ENCODE measurements at places on chromosomes 3 and 15.

- no peak overlapping the region for H3K4me3 ChIP-seq
- H3K36me3 ChIP-seq = no peaks in the 10 kb centered on the region
- no peak overlapping the region for H3K27ac ChIP-seq
- no peak for DNase-seq
- peaks cover 52% of the 10 kb centered on the region for H3K4me1 ChIP-seq
Observed at GRCh38 chr15:40048926-40049475, 10.0 kb upstream of the SRP14 start.

- H3K4me1 ChIP-seq = no peaks in the 10 kb centered on the region
- H3K4me3 ChIP-seq = no peak overlapping the region
- no peaks in the 10 kb centered on the region for H3K36me3 ChIP-seq
- no peak for DNase-seq
- H3K27ac ChIP-seq = no peak overlapping the region
- peaks cover 12% of the 10 kb centered on the region for H3K27me3 ChIP-seq
Observed at GRCh38 chr3:149975919-149976318, 5.2 kb upstream of the PFN2 start.

- no peak overlapping the region for H3K27ac ChIP-seq
- DNase-seq = no peak
- no peaks in the 10 kb centered on the region for H3K27me3 ChIP-seq
- H3K36me3 ChIP-seq = no peaks in the 10 kb centered on the region
- no peaks in the 10 kb centered on the region for H3K4me1 ChIP-seq
Observed at GRCh38 chr15:59180945-59181600, 25.6 kb upstream of the LDHAL6B start.

- H3K27ac ChIP-seq = no peak overlapping the region
- no peaks in the 10 kb centered on the region for H3K36me3 ChIP-seq
- H3K27me3 ChIP-seq = no peaks in the 10 kb centered on the region
- no peak for DNase-seq
Observed at GRCh38 chr3:84100861-84101260, 857.9 kb upstream of the CADM2 start.

DNA sequence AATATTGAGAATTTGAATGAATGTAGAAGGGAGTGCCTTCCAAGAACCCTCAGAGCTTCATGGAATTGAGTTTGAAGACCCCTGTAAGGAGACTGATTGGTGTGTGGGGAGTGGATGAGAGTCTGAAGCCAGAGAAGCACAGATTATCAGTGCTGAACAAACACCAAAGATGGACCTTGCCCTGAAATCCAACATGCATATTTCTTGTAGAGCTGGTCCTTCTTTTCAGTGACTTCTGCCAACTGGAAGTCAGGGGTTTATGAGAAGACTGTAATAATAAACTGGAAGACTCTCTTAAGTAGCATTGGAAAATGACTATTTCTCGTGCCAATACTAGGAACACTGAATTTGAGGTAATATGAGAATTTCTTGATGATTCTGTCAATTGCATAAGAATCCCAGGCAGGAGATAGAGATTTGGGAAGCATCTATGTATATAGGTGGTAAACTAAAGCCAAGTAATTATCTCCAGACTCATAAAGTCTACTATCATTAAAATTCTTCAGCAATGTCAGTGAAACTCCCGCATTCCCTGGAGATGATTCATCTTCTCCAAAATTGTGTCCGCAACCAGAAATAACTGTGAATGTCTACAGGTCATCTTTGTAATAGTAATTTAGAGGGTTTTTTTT lies 213.8 kb downstream of the IL5RA start:
- no peak overlapping the region for H3K4me3 ChIP-seq
- H3K27me3 ChIP-seq = no peaks in the 10 kb centered on the region
- H3K4me1 ChIP-seq = no peaks in the 10 kb centered on the region
- no peaks in the 10 kb centered on the region for H3K36me3 ChIP-seq

- no peak overlapping the region for H3K27ac ChIP-seq
- no peak overlapping the region for H3K4me3 ChIP-seq
- no peaks in the 10 kb centered on the region for H3K27me3 ChIP-seq
- no peak for DNase-seq
Observed at GRCh38 chr3:177483182-177483967, 286.1 kb upstream of the TBL1XR1 start.

DNA sequence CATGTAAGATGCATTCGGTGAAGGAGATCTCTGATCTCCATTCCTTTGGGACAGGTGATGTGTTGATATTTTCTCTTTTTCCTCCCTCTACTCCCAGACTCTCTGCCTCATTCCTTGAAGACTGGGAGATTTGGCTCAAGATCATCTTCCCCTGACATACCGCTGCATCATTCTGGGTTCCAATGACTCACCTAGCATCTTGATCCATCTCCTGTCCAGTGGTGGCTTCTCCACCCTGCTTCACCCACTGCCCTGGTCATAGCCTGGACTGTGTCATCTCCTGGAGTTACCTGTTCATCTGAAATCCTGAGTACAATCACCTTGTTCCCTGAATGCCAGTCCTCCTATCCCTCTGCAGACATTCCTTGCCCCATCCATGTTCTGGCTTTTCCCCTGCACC lies 57.4 kb upstream of the TRAK1 start:
- no peak overlapping the region for H3K4me3 ChIP-seq
- H3K27ac ChIP-seq = no peak overlapping the region
- H3K27me3 ChIP-seq = no peaks in the 10 kb centered on the region
- 0 out of 2 replicates have a peak, but pooled peaks cover 9% of the 10 kb centered on the region for H3K4me1 ChIP-seq
- no peak for DNase-seq

DNA sequence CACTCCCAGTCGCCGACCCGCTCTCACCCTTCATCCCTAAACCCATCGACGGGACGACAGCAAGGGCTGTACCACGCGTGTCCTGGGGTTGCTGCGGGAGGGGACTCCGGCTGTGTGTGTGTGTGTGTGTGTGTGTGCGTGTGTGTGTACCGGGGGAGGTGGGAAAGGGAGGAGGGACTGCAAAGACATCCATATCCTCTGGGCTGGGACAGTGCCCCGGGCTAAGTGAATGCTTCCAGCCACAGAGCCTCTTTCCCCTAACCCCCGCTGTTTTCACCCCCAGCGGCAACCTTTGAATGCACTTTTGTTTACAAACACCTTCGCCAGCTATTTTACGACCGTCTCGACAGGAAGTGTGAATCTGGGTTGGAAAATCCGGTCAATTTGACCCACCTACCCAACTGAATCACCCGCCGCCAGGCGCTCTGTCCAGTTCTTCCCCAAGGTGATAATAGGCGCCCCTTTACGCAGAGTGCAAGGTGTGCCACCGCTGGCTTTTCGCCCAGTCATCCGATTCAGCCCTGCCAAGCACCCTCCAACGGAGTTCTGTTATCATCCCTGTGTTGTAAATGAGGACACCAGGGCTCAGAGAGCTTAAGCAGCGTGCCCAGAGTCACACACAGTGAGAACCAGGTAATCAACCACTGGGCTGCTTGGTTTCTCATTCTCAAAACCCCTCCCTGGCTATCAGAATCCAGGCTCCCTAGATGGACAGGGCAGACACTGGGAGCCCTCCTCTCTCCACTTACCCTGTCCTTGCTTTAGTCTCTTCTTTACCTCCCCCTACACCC lies 739 bp upstream of the AMOTL2 start:
- no peak for DNase-seq
- H3K36me3 ChIP-seq = no peaks in the 10 kb centered on the region
- H3K27me3 ChIP-seq = peaks cover 37% of the 10 kb centered on the region
- H3K4me1 ChIP-seq = no peaks in the 10 kb centered on the region

GRCh38 chr15:65085990-65086679 lies 9.6 kb downstream of the KBTBD13 start:
- H3K27ac ChIP-seq = no peak overlapping the region
- H3K4me3 ChIP-seq = no peak overlapping the region
- no peaks in the 10 kb centered on the region for H3K36me3 ChIP-seq
- DNase-seq = peak; percentile 10
- 0 out of 2 replicates have a peak, but pooled peaks cover 3% of the 10 kb centered on the region for H3K27me3 ChIP-seq

- no peaks in the 10 kb centered on the region for H3K36me3 ChIP-seq
- H3K27ac ChIP-seq = no peak overlapping the region
- DNase-seq = no peak
- no peaks in the 10 kb centered on the region for H3K4me1 ChIP-seq
- no peaks in the 10 kb centered on the region for H3K27me3 ChIP-seq
- H3K4me3 ChIP-seq = no peak overlapping the region
Observed at GRCh38 chr3:106510206-106510605, 641.4 kb upstream of the CBLB start.

DNA sequence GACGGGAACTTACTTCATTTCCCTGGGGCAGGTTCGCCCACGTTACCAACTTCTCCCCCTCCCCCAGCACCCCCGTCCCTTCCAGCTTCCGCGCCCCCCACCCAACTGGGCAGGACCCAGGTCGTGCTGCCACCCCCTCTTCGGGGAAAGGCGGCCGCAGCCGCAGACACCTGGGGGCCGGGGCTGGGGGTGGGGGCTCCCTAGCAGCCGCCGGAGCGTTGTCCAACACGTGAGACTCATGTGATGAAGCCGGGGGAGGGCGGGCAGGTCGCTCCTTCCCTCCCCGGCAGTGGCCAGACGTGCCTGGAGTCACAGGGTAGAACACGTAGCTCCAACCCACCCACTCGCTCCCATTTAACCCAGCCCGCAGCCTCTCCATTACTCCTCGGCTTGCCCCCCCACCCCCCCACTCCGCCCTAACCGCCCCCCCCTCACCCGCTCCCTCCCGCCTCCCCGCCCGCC lies 240 bp upstream of the BHLHE40 start:
- no peaks in the 10 kb centered on the region for H3K36me3 ChIP-seq
- H3K27me3 ChIP-seq = no peaks in the 10 kb centered on the region
- H3K27ac ChIP-seq = peak overlapping the region; percentile 96

Data from MM.1S (cell line).